Breast epithelium (tissue), 4 donors: ENCODE measurements at places on chromosomes 7 and 10.

DNA sequence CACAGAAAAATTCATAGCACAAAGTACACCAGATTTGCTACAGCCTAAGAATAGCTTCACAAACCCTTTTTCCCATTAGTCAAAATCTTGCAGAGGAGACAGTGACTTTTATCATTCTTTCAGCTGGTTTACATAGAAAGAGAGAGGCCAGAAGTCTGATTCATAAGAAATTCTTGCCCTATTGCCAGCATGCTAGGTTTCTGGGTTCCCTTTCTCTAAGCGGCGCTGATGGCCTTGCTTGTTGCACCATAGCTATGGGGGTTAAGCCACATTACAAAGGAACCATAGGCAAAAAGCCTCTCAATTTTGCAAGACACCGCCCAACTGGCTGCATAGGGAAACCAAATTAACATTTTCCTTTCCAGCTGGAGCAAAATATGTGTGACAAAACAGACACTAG is 87.4 kb downstream of the ZNF467 start:
- DNase-seq: no peak

DNA sequence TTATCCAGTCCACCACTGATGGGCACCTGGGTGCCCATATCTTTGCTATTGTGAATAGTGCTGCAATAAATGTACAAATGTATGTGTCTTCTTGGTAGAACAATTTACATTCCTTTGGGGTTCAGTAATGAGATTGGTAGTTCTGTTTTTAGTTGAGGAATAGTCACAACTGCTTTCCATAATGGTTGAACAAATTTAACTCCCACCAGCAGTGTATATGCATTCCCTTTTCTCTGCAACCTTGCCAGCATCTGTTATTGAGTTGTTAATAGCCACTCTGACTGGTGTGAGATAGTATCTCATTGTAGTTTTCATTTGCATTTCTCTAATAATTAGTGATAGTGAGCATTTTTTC is 27.8 kb downstream of the COA1 start:
- no peak for DNase-seq

DNA sequence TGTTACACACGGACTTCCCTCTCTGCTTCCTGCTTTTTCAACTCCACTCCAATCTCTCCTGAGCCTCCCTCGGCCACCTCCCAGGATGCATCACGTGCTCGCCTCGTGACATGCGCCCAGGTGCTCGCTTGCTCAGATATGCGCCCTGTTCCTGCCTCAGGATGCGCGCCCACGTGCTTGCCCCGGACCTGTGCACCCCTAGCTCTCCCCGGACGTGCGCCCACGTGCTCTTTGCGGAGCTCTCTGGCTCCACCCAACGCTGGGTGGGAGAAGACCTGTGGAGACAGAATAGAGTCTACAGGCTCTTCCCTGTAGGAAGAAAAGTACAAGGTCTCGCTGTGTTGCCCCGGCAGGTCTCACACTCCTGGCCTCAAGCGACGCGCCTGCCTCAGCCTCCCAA is 23.1 kb downstream of the PARD3 start:
- DNase-seq: no peak

DNA sequence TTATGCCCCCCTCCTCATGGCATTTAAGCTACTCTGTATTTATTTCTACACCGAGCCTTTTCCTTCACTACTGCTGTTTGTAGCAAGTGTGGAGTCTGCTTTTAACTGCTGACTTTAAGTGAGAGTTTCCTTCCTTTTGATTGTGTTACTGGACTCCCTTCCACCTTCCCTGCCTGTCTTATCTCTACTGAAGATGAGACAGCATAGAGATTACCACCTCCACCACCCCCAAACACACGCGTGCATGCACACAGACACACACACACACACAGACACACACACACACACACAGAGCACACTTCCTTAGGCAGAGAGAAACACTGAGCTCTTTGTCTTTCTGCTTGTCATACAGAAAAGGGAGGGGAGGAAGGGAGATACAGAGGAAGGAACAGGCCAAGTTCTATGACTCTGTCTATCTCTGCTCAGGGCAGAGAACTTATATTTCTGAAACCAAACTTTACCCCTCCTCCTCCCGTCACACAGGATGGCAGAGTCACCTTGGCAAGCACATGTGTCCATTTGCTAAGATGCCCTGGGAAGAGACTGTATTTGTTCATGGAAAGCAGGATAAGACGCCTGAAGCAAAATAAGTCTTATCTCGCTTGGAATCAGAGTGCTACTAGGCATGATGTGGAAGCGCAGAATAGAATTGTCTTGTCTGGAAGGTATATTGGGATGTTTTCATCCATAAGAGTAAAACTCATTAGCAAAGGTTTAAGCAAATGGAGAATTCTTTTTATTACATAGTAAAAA is 81.8 kb upstream of the CAV2 start:
- DNase-seq: no peak

GRCh38 chr7:120402079-120402767 is 129.2 kb downstream of the KCND2 start:
- DNase-seq: no peak

- DNase-seq: no peak
Measured at GRCh38 chr10:77692782-77693181, 55.2 kb upstream of the KCNMA1 start.

DNA sequence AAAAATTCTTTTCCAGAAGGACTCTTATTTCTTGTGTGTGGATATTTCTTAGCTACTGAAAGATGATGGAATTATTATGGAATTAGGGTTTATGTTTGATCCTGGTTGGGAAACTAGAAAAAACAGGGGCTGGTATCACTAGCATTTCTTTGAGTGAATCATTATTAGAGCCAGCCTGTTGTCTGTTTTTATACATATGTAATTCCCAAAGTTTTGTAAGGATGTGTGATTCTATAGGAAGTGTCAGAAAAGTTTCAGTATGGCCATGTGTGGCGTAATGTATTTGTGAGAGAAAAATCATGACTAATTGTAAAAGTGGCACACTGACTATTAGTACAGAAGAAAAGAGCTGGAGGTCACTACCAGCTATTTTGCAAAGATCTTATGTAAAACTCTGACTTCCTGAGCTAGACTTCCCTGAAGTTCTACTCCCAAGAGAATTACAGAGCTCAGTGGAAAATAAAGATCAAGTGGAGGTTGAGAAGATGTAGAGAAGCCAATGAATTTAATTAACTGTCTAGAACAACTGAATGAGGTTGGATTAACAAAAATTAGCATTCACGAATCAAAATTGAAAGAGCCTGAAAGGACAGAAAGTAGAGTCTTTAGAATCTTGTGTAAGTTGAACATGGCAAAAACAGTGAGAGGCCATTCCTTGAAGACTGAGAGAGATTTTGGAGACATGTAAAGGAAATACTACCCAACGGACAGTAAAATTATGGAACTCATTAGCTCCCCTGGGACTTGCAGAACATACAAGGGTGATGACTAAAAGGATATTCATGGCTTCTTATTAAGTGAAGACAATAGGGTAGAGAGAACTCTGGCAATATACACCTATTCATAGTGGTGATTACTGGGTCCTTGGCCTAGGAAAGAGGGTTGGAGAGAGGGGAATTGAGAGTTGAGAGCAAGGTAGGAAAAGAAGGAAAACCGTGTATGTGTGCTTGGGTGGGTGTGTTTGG is 12.5 kb downstream of the ZNF365 start:
- DNase-seq: no peak

DNA sequence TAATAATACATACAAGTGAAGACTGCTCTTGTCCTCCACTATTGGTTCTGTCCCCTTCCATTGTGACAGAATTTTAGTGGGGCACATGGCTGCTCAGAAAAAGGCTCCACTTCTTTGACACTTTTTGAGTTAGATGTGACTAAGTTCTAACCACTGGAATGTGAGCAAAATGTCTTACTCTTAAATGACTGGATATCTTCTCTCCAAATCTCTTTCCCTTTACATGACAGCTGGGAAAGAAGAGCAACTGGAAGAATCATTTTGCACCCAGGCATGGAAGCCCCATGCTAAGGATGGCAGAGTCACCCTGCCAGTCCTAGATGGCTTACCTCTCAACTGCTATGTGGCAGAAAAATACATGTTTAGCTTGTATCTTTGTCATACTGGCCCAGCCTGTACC is 97.7 kb downstream of the CACNA2D1 start:
- DNase-seq: no peak

- DNase-seq: peak; percentile 55
Measured at GRCh38 chr10:46541017-46541661, 15.3 kb downstream of the GPRIN2 start.

DNA sequence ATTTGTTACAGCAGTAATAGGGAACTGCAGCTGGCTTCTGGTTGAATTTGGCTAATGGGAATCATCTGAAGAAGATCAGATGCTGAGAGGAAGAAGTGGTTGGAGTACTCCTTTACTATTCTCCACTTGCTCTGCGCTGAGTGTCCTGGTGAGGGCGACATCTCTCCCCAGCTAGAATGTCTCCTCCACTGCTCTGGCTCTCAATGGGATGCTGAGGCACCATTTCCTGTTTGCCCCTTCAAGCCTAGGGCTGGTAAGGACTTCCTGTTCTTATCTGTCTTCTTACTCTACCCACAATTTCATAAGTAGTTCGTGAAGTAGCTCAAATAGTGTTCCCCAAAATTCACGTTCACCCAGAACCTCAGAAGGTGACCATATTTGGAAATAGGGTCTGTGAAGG is 43.2 kb upstream of the TES start:
- no peak for DNase-seq

GRCh38 chr10:84493951-84494848 is 165.8 kb downstream of the CCSER2 start:
- no peak for DNase-seq

- no peak for DNase-seq
Measured at GRCh38 chr7:47387506-47387905, 194.4 kb downstream of the TNS3 start.

DNA sequence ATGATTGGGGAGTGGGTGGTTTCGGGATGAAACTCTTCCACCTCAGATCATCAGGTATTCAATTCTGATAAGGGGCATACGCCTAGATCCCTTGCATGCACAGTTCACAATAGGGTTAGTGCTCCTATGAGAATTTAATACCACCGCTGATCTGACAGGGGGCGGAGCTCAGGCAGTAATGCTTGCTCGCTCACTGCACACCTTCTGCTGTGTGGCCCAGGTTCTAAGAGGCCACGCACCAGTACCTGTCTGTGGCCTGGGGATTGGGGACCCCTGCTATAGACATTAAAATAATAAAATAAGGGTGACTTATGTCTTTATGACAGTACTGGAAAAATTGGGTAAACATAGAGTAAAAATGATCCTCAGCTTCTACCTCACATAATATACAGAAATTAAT is 66.1 kb downstream of the SAMD9 start:
- DNase-seq: no peak

- DNase-seq: no peak
Measured at GRCh38 chr10:63744060-63744941, 223.1 kb downstream of the REEP3 start.

- no peak for DNase-seq
Measured at GRCh38 chr7:12490107-12490688, 80.3 kb upstream of the SCIN start.

DNA sequence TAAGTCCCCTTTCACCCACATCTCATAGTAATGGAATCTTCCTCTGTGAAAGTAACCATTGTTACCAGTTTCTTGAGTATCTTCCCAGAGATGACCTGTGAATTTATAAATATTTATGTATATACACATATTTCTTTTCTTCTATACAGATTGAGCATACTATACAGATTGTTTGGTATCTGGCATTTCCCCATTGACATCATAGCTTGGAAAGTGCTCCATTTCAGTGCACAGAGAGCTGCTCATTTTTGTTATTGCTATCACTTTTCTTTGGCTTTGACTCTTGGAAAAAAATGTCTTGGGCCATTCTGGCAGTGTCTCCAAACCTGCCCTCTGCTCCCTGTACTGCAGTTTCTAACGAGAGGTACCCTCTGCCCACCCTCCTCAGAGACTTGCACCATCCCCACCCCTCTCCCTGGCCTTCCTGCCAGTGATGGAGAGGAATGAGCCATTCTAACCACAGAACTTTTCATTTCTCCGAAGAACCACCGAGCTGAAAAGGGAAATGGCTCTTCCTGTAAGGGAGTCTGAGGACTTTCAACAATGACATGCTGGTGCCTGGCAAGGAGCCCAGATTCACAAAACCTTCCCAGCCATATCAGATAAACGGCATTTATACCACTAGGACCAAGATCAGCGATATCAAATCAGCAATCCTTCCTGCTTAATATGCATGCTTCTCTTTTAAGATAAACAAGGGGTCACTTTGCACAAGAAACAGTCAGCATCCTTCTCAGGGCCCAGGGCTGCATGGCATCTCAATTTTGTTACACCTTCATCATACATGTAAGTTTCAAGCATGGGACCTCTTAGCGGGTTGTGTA is 19.7 kb upstream of the CCSER2 start:
- DNase-seq: no peak

GRCh38 chr7:135901585-135902540 is 75.3 kb downstream of the MTPN start:
- no peak for DNase-seq

DNA sequence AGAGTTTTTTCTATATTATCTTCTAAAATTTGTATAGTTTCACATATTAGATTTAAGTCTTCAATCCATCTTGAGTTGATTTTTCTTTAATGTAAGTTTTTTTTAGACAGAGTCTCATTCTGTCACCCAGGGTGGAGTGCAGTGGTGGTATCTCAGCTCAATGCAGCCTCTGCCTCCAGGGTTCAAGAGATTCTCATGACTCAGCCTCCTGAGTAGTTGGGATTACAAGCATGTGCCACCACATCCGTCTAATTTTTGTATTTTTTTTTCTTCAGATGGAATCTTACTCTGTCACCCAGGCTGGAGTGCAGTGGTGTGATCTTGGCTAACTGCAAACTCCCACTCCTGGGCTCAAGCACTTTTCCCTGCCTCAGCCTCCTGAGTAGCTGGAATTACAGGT is 143.4 kb upstream of the ZNF92 start:
- DNase-seq: no peak

DNA sequence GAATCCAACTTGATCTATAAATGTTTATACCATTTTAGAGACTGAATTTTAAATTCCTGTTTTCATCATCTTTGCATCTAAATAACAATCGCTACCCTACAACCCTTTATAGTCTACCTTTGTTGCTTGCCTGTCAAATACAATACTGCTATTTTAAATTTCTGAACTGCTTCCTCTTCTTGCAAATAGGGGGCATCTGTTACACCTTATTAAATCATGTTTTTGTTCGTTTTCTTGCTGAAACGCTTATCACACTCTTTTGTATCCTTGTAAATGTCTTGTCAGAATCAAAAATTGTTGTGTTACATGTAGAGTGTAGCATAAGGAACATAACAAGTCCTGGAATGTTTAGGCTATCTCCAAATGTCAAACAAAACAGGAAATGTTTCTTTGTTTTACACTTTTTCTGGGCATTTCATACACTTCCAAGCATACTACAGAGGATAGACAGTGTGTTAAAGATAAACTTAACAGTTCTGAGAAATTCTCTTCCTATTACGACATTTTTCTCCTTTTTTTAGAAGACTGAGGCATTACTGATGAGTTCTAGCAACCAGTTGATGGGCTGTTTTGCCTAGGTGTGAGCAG is 281.3 kb downstream of the GPR158 start:
- DNase-seq: no peak

GRCh38 chr7:93937818-93938217 is 16.3 kb downstream of the GNG11 start:
- DNase-seq: no peak

- no peak for DNase-seq
Measured at GRCh38 chr10:15482156-15482555, 111.1 kb upstream of the FAM171A1 start.
